ENCODE measurements at places on chromosomes 3 and 15.

DNA sequence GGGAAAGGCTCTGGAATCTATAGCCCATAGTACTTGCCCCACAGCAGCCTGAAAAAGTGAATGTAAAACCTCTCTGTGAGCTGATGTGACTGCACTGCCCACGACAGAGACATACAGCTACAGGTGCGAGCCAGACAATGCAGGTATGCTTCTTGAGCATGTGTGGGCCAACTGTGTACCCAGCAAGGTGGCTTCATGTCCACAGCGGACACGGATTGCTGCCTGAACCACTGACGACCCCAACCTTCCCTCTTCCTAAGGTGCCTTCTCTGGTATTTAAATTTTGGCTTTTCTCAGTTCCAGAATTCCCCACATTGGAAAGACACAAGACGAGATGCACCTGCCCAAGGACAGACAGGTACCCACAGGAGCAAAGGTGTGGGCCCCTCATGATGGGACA, 65.8 kb downstream of the SCN5A start:
- DNase-seq = no peak

DNA sequence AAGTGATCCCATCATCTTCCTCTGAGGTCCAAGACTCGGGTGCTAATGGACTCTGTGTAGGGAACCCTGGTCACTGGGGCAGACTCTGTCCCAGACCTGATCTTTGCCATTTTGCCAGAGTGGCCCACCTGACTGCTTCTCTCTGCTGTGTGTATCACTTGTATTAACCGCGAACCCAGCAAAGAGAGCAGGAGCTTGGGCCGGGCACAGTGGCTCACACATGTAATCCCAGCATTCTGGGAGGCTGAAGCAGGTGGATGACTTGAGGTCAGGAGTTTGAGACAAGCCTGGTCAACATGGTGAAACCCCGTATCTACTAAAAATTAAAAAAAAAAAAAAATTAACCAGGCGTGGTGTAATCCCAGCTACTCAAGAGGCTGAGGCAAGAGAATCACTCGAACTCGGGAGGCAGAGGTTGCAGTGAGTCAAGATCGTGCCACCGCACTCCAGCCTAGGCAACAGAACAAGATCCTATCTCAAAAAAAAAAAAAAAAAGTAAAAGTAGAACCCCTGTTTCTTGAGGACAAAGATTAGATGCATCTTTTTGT, 32.9 kb upstream of the CYP11A1 start:
- no peak for DNase-seq

- DNase-seq = no peak
Measured at GRCh38 chr3:197093871-197094270, 64.3 kb upstream of the MELTF start.

GRCh38 chr3:129625072-129625874, 18.8 kb upstream of the PLXND1 start:
- DNase-seq = no peak

- DNase-seq = no peak
Measured at GRCh38 chr3:54853573-54854404, 74.1 kb downstream of the LRTM1 start.

DNA sequence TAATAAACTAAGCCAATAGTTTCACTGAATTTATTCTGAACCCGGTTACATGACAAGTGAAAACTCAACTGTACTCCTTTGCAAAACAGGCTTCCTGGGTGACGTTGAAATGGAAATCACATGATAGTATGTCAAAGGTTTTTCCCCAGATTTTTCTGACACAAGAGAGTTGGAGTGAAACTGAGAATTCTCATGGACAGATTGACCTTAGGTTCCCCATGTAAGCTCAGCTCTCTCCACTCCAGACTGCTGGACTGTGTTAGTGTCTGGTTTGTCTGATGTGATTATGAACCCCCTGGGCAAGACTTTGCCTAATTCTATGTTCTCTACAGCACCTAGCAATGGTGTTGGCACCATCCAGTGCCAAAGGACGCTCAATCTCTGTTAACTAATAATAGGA, 219.7 kb upstream of the COL8A1 start:
- DNase-seq = no peak

GRCh38 chr3:131491775-131492174, 11.0 kb downstream of the MRPL3 start:
- no peak for DNase-seq

- no peak for DNase-seq
Measured at GRCh38 chr3:181458857-181459256, 252.9 kb upstream of the SOX2 start.

GRCh38 chr3:14925729-14926591, 21.4 kb upstream of the NR2C2 start:
- no peak for DNase-seq

DNA sequence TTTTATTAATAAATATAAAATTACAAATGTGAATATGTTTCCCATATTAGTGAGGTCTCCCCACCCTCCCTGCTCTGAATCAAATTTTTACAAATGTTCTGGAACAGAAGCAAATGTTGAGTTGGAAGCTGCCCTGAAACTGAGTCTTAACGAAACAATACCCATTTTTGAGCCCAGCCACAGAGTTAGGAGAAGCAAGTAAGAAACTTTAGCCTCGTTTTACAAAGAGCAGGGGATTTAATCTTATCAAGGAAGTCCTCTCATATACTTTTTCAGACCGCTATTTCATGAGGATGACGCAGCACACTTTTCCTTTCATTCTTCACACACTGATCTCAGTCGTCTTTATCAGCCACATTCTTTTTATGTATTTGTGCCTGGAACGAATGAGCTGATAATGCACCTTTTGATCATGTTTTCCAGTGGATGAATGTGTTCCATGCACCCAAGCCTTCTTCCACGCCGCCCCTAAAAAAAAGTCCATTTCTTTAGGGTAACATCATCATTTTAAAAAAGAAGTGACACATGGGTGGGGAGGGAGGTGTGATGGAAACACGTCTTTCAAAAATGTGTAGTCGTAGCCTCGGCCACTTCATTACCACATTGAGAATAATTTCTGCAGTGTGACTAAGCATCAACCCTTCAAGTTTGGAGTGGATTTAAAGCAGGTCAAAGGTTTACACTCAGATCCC, 48.1 kb downstream of the SETMAR start:
- DNase-seq = peak; percentile 14

- DNase-seq = no peak
Measured at GRCh38 chr3:140432229-140432669, 245.6 kb upstream of the TRIM42 start.

- DNase-seq = no peak
Measured at GRCh38 chr3:140456974-140457373, 220.9 kb upstream of the TRIM42 start.

GRCh38 chr3:126112531-126113237, 28.8 kb upstream of the SLC41A3 start:
- no peak for DNase-seq

DNA sequence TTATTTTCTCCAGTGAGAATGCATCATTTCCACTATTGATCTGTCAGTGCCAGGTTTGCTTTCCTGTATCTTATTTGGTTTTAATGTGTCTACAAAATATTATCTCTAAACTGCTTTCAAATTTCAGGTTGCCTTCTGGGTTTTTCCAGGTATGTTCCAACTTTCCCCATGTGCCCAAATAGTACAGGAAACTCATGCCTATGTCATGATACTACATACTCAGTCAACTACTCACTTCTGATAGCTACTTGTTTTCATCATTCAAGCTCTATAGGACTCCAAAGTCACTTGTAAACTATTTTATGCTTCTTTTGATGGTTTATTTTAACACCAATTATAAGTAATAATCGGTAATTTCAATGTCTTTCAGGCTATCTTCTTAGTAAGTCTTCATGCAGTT, 134.8 kb upstream of the TTC14 start:
- DNase-seq = no peak

DNA sequence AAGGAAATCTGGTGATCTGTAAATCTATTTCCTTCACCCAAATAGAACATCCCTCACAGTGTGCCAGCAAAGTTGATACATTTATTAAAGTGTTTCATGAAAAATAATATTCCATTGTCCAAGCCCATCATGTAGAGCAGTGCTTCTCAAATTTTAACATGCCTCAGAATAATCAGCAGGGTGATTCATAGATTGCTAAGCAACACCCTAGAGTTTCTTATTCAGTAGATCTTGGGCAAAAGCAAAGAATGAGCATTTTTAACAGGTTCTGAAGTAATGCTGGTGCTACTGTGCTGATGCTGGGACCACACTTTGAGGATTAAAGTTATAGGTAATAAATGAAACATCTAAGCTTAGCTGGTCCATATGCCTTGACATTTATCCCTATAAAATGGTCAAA, 210.5 kb downstream of the ZIC4 start:
- no peak for DNase-seq

- DNase-seq = no peak
Measured at GRCh38 chr3:156483426-156483825, 71.5 kb downstream of the SSR3 start.

DNA sequence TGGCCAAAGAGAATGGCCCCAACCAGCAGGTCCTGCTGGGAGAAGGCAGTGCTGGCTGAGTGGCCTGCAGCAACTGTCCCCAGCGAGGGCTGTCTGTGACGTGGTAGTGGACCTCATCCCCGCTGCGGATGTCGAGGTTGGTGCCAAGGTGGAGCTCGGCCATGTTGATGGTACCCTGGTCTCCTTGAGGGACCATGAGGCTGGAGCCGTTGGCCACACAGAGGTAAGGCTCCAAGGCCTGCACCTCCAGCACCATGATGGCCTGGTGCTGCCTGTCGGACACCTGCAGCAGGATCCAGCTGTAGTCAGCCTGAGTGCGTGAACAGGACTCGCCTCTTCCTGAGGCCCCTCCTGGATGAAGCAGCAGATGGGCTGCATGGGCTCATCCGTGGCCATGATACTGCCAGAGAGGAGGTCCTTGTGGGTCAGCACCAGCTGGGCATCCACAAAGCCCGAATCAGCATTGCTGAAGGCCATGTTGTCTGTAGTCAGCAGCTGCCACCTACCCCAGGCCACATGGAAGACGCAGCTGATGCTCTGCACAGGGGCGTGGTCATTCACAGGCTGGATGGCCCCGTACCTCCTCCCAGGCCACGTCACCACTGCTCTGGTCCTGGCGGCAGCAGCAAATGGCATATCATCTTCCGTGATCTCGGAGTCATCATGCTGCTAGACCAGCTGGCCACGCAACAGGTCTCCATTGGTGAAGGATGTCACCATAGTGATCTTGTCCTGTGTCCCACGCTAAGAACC, 167.5 kb downstream of the GOLGA6L4 start:
- DNase-seq = no peak

DNA sequence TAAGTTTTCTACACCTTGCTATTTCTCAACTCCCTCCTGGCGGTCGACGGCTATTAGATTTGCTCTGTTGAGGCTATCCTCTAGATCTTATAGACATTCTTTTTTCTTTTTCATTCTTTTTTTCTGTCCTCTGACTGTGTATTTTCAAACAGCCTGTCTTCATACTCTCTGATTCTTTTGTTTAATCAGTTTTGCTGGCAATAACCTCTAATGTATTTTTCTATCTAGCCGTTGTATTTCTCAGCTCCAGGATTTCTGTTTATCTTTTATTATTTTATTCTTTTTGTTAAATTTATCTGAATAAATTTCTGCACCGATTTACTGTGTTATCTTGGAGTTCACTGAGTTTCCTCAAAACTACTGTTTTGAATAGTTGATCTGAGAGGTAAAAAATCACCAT, 31.5 kb downstream of the NLGN1 start:
- no peak for DNase-seq

- no peak for DNase-seq
Measured at GRCh38 chr3:145727476-145727875, 433.5 kb downstream of the PLOD2 start.

DNA sequence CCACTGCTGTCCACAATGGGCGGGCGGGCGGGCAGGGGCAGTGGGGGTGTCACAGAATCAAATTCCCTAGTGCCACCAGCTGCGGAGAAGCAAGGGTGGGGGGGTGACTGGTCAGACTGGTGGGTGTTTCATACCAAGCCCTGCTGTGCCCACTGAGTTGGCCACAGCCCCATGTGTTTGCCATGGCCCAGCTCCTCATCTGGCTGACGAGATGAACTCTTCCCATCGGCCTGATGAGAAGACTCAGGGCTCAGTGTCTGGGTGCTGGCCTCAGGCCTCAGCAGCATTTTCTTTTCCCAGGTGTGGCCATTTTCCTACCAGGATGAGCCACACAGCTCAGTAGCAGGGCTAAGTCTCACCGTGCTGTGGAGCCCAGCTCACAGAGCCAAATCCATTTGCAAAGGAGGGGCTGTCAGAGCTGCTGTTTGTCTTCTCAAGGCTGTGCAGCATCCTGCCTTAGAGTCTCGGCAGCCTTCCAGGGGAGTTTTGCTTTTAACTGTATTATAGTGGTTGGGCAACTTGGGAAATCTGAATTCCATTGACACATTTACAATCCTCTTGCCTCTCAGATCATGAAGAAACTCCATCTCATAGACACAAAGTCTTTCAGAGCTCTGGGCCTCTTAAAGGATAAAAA, 176.8 kb downstream of the ABHD5 start:
- no peak for DNase-seq

DNA sequence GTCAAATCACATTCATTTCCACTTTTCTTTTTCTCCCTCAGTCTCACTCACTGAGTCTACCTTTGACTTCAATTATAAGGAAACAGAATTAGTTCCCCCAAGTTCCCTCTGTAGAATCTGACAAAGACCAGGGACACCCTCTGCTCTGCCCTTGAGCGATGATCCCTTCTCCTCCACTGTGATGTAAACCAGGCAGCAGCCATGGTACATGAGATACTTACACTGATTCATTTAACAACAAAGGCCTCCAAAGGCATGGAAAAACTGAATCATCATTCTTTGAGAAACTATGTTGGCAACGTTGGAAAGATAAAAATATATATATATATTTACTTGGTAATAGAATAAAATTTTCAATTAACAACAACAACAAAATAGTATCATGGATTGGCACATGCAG, 84.1 kb downstream of the P3H2 start:
- no peak for DNase-seq

- DNase-seq = no peak
Measured at GRCh38 chr3:108486941-108487340, 23.5 kb downstream of the MYH15 start.

DNA sequence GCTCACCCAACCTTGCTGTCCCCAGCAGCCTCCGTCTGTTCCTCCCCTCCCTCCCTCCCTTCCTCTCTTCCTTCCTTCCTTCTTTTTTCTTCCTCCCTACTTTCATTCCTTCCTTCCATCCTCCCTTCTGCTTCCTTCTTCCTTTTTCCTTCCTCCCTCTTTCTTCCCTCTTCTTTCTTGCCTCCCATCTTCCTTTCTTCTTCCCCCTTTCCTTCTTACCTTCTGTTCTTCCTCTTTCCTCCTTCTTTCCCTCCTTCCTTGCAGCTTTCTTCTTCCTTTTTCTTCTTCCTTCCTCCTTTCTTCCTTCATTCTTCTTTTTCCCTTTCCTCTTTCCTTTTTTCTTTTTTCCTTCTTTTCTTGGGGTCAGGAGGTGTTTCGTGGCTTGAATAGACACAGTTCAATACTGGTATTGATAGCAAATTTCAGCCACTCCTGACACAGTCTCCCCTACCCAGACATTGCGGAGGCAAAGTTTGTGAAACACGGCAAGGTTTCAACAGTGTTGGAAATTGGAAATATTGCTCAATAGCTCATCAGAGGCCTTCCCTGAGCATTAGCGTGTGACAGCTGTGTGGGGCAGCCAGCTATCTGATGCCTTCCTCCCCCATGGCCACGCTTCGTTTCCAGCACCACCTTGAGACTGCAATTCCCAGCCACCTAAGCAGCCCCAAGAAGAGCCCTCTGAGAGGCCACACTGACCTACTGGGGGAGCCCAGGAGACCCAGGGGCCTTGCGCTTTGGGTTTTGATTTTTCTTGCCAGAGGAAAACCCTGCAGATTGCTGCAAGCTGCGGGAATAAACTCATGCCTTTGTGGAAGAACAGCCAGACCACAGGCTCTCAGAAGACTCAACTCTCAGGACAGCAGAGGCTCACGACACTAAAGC, 82.2 kb downstream of the KLF15 start:
- no peak for DNase-seq

GRCh38 chr15:60375306-60375705, 22.5 kb downstream of the ANXA2 start:
- DNase-seq = no peak

Data from stimulated activated CD8-positive, alpha-beta memory T cell treated with anti-CD3 and anti-CD28 coated beads, Interleukin-12 subunit alpha, Interleukin-12 subunit beta, amount 100 ng/mL, for 1 hour (primary cell).